ENCODE measurements at places on chromosomes 6 and 20.
A peak's percentile ranks its signal among the peaks of the same experiment; 100 is the strongest.

- DNase-seq = no peak
These were observed 35.7 kb downstream of the MACROD2 start for GRCh38 chr20:14030991-14031390.

DNA sequence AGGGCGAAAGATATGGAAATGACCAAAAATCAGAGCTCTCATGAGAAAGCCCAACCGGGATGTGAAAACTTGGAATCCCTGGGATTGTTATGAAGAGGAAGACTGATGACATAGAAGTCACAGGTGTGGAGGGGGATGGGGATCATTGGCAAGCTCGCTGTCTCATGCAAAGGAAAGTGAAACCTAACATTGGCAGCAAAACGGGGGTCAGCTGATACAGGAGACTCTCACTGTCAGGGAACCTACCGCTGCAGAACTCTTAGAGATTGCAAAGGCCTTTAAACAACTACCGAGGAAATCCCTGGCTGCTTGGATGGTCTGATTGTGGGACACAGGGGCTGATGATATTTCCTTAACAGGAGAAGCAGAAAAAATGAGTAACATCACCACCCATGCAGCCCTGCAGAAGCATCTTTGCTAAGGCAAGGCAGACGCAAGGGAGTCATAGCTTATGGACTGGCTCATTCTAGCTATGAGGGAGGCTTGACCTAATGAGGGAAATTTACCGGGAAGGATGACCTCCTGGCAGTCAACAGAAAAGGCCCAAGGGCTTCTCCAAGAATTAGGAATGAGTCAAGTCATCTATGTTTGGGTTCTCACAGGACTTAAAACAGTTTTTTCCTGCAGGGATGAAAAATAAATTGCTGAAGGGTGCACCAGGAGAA is 7.0 kb downstream of the MUC21 start:
- DNase-seq = peak; percentile 46

DNA sequence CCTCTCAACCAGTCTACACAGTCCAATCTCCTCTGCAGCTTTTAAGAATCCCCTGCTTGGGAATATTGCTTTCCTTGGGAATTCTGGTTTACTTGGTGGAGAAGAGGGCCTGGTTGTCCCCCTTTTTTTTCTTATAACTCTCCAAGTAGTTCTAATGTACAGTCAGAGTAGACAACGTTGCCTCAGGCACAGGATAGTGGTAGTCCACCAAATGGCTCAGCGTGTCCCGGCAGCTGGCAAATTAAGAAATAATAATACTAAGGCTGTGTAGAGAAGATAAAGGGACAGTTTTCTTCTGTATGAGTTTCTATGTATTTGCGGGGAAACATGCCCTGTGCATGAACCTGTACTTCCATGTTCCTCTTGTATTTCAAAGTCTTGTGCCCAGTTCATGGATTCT is 145.7 kb upstream of the RREB1 start:
- no peak for DNase-seq

- DNase-seq = no peak
These were observed 59.4 kb upstream of the GNRH2 start for GRCh38 chr20:2984028-2984501.

DNA sequence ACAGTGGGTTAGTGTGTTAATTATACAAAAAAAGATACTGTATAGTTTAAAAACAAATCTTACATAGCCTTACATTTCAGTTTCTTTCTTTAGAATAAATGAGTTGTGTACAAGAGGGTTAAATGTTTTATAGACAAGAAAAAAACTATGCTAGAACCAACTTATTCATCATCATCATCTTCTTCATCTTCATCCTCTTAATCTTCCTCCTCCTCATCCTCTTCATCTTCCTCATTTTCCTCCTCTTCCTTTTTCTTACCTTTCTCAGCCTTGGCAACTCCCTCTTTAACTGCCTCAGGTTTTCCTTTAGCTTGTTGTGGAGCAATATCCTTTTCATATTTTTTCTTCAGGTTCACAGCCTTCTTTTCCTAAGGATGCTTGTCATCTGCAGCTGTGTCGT is 53.7 kb downstream of the RPS12 start:
- no peak for DNase-seq
